ENCODE measurements at places on chromosomes 1 and 21.

DNA sequence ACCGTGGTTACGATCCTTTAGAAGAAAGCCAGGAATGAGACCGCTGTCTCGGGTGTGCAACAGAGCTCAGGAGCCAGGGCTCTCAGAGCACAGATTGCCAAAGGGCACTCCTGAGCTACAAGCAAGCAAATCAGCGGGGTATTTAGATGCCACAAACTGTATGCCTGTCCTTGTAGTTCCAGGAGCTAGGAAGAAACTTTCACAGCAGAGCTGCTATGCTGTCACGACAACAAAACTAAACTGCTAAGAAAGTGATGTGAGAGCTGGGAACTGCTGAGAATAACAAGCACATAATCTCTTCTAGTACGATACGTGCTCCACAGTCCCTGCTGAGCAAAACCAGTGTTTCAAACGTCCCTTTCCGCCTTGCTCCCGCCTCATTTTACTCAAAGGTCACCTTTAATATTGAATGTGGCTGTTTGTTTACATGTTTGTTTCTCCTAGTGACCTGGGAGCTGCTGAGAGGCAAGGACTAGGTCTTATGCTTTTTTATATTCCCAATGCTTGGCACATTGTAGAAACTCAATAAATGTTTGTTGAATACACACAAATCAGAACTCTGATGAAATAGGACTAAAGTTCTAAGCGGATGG, 14.7 kb downstream of the GREM2 start:
- no peak for DNase-seq

DNA sequence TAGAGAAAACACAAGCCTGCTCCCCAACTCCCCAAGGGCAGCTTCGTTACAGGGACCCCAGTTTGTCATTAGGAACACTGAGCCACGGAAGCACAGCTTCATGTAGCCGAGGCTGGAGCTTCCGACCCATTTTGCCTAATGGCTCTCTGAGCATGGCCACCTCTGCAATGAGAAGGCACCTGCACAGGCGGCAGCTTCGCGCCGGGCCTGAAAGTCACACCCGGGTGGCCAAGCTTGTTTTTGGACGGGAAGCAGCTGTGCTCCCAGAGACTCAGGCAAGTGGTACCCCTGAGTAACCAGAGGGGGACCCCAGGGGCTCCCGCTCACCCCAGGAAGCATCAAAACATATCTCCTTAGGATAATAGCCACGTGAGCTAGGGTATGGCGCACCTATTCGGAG, 80.9 kb downstream of the SLC66A1 start:
- no peak for DNase-seq

DNA sequence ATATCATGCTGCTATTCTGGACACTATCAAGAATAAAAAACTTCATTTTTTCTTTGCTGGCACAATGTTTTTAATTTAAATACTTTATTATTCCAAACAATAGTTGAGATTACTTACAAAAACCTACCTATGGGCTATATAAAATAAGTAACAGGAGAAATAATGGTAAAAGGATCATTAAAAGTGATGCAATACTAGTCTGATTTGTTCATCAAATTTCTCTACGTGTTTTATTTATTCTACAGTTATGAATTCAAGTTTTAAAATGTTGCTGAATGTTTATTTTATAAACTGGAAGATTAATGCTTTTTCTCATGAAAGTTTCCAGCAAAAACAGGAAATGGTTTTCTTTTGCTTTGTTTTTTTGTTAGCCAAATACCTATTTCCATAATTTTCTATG, 662.4 kb upstream of the BRINP3 start:
- DNase-seq, result no peak

- DNase-seq, result no peak
Measured at GRCh38 chr1:110298991-110299390, 40.2 kb upstream of the RBM15 start.

DNA sequence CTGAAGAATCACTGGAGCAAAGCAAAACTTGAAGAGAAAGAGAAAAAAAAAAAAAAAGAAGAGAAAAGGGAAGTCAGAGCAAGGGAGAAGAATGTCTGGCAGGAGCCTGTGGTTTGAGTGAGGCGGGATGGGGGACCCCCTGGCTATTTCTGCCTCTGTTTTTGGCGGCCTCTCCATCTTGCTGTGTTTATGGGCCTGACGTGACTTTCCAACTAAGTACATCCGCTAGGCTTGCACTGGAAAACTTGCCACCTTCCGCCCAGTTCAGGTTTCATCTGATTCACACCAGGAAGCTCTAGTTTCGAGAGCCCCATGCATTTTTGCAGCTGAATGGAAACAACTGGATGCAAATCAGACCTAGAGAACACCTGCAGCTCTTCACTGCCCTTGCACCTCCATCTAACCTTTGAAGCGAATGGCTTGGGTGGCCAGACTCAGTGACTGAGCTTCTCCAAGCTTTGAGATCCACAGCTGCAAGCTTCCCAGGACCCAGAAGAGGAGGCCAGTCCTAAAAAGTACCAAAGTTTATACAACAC, 28.0 kb downstream of the TBX15 start:
- DNase-seq, result no peak

- no peak for DNase-seq
Measured at GRCh38 chr1:242770366-242770765, 245.9 kb upstream of the PLD5 start.

- no peak for DNase-seq
Measured at GRCh38 chr1:222976453-222976852, 161.6 kb downstream of the DISP1 start.

DNA sequence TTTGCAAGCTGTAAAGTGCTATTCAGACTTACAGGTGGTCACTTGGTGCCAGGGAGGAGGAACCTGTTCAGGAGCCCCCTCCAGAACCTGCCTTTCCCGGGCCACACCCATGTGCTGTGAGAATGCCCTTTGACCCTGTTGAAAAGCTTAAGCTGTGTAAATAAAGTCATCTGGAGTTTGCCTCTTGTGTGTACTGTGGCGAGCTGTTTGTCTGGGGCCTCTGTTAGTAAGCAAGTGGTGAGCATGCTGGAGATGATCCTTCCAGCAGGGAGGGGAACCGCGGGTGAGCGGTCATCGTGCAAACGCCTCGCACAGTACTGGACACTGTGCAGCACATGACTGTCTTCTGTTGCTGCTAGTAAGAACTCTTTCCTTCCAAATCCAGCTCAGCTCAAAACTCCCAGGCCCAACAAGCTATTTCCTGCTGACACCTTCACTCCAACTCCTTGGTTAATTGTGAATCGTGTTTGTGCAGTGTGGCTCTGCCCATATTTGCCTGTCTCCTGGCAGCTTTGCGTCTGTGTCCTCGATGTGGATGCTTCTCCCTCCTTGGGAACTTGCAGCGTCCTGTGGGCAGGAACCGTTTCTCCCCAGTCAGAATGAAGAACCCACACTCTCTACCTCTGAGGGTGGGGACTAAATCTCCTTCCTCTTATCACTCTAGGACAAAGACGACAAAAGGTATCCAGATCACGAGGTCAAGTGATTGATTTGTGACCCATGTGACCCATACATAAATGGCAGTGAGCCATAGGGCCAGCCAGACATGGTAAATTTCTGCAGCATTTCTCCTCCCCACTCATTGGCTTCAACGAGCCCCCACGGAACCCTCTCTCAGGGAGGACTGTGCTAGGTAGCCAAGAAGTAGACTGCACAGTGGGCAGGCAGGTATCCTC, 13.9 kb upstream of the BTG2 start:
- DNase-seq, result no peak

DNA sequence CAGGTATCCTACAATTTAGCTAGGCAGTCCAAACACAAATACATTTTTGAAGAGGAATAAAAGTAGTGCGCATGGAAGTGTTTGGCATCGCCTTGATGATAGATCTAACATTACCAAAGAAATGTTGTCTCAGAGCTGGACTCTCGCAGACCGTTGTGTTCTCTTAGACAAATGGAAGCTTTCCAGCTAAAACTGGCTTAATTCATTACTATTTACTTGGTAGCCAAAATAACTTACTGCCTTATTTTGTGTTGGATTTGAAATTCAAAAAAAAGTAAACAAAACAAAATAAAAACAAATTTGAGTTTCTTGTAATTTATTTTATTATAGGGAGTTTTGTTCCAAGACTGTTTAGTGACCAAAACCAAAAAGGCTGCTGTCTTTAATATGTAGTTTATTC, 51.6 kb downstream of the PDE4B start:
- no peak for DNase-seq

DNA sequence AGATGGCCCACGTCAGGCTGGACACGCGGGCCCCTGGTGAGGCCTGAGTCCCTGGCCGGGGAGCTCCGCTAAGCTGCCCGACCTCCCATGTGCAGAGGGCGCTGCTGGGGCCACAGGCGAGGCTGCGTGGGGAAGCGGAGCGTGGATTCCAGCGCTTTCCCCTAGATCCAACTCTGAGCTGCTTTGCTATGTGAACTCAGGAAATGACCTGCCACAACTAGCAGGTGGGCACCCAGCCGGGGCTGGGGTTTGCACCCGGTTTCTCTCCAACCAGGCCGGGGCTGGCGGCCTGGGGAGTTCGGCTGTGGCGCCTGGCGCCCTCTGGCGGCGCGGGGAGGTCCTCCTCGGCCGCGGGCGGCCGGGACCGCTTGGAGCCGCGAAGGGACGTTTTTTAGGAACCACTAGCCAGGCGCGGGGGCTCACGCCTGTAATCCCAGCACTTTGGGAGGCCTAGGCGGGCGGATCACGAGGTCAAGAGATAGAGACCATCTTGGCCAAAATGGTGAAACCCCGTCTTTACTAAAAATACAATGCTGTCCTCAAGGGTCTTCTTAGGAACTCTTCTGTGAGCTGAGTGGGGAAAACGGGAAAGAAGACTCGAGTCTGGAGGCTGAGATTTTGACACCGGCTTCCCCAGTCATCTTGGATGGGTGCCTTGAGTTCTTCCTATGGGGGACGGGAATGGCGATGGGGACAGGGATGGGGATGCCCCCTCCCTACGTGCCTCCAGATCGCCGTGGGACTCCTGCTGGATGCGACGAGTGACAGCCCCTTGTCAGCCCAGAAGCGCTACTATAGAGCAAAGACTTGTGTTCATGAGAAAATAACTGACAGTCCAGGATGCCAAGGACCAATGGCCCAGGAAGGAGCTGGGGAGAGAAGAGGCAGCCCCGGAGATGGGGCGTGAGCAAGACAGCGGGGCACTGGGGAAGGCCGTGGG, 12.6 kb downstream of the PYCR2 start:
- no peak for DNase-seq

DNA sequence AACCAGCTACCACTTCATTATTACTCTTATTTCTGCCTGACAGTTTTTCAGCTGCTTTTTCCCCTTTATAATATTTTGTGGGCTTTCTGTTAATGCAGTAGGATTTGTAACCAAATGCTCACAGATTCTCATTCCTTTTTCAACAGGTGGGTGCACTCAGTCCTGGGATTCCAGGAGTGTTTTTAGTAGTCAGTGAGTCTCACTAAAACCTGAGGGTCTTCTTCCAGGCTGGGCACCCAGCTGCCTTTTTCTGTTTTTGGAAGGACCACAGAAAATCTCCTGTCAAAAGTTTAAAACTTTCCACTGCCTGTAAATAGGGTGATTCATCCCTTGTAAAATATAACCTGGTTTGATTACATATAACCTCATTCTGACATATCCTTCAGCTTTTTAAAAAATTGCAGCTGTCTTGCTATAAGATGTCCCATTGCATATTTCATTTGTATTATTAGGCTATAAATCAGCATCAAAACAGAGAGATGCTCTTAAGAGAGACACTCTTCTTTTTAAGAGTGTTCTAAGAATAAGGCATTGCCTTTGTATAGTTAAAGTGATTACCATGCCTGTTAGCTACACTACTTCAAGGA, 16.8 kb upstream of the CEP350 start:
- DNase-seq, result no peak

DNA sequence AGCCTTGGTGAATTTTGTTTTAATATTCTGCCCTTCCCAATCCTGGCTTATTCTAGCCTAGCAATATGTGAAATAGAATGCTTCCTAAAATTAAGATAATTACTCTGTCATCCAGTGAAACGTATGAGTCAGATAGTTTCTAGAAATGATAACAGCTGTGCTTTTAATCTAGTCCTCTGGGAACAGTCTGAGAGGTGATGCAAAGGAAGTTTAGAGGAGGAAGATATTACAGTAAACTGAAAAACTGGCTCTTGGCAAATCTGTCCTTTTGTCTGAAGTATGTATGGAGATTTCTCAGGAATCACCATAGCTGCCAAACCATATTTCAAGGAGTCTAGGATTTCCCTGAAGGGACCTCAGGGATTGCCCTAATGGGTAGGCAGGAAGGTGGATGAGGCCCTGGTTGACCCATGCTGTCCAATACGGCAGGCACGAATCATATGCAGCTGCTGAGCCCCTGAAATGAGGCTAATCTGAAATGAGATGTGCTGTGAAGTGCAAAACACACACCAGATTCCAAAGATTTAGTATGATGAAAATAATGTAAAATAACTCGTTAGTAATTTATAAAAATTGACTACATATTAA, 70.8 kb upstream of the LBR start:
- no peak for DNase-seq

DNA sequence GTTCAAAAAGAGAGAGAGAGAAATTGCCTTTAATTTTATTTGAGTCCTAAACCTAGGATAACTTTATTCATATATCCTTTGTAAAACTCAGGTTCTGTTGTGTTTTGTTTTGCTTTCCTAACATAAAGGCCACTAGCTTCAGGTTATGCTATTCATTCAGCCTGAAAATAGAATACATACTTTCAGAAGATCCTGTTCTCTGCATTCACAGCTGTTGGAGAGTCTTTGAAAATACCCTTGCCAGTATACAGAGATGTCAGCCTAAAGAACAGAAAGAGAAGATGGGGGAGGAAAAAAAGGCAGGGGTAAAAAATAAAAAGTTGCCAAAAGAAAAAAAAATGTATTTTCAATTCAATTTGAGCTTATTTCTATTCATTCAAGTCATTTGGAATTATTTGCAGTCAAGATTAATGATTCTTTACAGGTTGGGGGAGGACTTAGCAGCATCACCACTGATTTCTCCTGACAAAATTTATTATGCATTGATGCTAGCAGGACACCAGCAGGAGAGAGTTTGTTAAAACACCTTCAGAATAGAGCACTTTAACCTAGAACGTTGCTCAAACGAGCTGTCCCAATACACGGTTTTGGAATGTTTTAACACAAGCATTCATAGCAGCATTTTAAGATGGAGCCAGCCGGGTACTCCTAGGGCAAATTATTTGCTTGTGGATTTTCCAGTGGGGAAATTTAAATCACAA, 318.5 kb downstream of the NTNG1 start:
- DNase-seq, result no peak

Measured in cortex of kidney (tissue), 1 donor.